ENCODE measurements at places on chromosomes 2 and 18.

- peak; percentile 81 for DNase-seq
Measured at GRCh38 chr2:152222975-152223637, 47.5 kb upstream of the STAM2 start.

GRCh38 chr2:75053484-75054112 lies 95.2 kb downstream of the POLE4 start:
- no peak for DNase-seq

- no peak for DNase-seq
Measured at GRCh38 chr2:42762823-42763804, 821 bp downstream of the OXER1 start.

- no peak for DNase-seq
Measured at GRCh38 chr18:77448046-77448445, 198.4 kb downstream of the GALR1 start.

- no peak for DNase-seq
Measured at GRCh38 chr2:1039549-1039948, 88.9 kb downstream of the SNTG2 start.

DNA sequence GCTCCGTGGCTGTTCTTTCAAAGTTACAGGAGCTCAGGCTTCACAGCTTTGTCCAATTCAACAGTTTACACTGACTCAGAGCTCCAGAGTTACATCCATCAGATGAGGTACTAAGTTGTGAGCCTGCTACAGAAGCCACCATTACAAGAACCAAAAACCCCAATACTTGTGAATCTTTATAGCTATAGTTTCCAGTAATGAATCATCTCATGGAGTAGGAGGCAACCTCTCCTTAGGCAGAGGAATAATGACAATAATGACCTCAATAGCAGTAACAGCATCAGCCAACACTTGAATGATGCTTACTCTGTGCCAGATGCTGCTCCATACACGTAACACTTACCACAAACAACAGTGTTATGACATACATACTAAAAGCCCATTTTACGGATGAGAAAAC lies 3.6 kb downstream of the ZC3H8 start:
- DNase-seq, result no peak

- no peak for DNase-seq
Measured at GRCh38 chr2:156306821-156307220, 25.7 kb downstream of the NR4A2 start.
